ENCODE measurements at places on chromosomes 2 and 18. TPM values are rescaled to one million over a fixed set of nuclear protein-coding genes. Genes with fewer than 3 reads are reported as not detected.

DNA sequence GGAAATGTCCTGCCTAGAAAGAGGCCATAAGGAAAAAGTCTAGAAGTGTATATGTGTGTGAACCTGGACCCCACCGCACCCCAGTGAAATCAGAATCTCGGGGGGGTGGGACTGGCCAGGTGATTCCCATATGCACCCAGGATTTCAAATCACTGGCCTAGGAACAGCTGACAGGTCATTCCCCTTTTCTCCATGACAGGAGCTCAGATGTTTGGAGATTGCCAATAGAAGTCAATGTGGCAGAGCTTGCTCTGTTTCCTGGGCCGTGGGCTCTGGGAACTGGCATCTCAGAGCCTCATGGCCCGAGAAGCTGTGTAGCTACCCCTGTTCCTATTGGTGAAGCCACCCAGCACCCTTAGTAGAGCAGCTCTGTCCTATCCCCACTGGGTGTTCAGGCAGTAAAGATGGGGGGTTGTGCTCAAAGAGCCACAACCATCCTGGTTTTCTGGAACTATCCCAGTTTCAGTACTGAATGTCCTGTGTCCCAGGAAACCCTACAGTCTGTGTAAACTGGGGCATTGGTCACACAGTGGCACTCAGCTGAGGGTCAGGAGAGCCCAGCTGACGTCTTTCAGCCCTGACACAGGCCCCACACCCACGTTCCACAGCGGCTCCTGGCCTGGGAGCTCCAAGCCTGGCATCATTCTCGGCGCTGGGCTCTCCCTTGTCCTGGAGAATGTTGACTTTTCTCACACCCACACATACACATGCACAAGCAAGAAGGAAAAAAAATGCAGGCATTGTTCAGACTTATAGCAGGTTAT is 18.9 kb downstream of the GNLY start:
- DNase-seq = no peak

- DNase-seq = no peak
Measured at GRCh38 chr2:149989447-149990063, 402.0 kb upstream of the MMADHC start.

LHCGR gene
- 0.37 TPM for polyA plus RNA-seq

SETBP1 gene
- polyA plus RNA-seq = 35.3 TPM

GRCh38 chr2:21822505-21822904 is 698.7 kb downstream of the TDRD15 start:
- DNase-seq = no peak

ERBB4 gene
- 58.8 TPM for polyA plus RNA-seq

GRCh38 chr2:193668557-193669323 is 1474.0 kb upstream of the TMEFF2 start:
- no peak for DNase-seq

- DNase-seq = no peak
Measured at GRCh38 chr2:108026092-108026794, 39.9 kb downstream of the SLC5A7 start.

DNA sequence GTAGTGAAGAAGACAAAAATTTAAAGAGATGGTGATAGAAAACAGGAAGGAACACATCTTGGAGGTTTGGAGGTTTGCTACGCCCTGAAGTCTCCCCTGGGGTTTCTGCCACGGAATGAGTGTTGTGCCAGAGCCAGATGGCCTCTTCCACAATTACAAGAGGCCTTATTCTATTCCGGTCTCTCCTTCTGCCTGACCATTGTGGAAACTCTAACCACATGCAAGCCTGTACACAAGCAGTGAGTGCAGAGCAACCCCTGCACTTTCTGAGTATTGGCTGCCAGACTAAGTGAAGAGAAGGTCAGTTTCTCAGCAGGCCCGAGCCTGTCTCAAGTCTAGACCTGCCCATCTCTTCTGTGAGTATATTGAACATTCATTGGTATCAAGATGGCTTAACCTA is 22.7 kb upstream of the MYO1B start:
- no peak for DNase-seq

SERPINE2 gene
- 112 TPM for polyA plus RNA-seq

GRCh38 chr2:174726212-174726611 is 38.1 kb downstream of the CHRNA1 start:
- DNase-seq = no peak

DNA sequence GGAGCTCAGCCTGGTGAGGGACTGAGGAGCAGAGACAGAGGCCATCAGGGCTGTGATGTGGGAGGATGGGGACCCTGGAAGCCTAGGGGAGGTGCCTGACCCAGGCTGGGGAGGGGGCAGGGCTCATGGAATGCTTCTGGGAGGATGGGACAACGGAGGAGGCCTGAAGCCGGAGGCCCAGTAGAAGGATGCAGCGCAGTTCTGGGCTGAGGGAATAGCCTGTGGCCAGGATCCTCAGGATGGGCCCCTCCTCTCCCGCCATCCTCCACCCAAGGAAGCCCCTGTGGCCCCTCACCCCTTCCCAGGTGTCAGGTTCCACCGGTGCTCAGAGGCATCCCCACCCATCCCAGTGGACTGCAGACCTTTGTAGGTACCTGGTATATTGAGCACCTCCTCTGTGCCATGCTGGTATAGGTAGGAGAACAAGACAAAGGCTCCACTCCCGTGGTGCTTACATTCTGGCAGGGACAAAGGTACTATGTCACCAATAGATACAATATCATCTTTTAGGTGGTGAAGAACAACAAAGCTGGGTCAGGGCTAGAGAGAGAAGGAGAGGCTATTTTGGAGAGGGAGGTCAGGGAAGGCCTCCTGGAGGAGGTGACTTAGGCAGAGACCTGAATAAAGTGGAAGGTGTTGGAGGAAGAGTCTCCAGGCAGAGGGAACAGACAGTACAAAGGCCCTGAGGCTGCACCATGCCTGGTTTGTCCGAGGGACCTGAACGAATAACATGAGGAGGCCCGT is 2.7 kb downstream of the ZAP70 start:
- DNase-seq = no peak

- DNase-seq = no peak
Measured at GRCh38 chr2:64841461-64841860, 147.7 kb upstream of the SLC1A4 start.

FOXD4L1 gene
- polyA plus RNA-seq = 0.60 TPM

- no peak for DNase-seq
Measured at GRCh38 chr2:70440621-70441020, 113.0 kb downstream of the TGFA start.

GRCh38 chr2:60961457-60961856 is 56.1 kb upstream of the PEX13 start:
- no peak for DNase-seq

Data from left kidney (tissue), 8 donors.